ENCODE measurements at places on chromosomes 12 and 14. TPM values are rescaled to one million over a fixed set of nuclear protein-coding genes. Genes with fewer than 3 reads are reported as not detected.

The OAS2 gene
- total RNA-seq, result 1.6 TPM

GRCh38 chr14:100645982-100646314, 58.7 kb upstream of the BEGAIN start:
- H3K27me3 ChIP-seq, result no peaks in the 10 kb centered on the region
- no peak for DNase-seq
- H3K4me1 ChIP-seq, result peaks cover 4% of the 10 kb centered on the region
- H3K4me3 ChIP-seq, result no peak overlapping the region
- no peak overlapping the region for H3K27ac ChIP-seq

GRCh38 chr12:27206801-27207502, 37.1 kb upstream of the STK38L start:
- no peaks in the 10 kb centered on the region for H3K4me1 ChIP-seq
- H3K27me3 ChIP-seq, result no peaks in the 10 kb centered on the region
- H3K27ac ChIP-seq, result no peak overlapping the region
- DNase-seq, result no peak
- no peaks in the 10 kb centered on the region for H3K36me3 ChIP-seq

- no peaks in the 10 kb centered on the region for H3K4me1 ChIP-seq
- no peak overlapping the region for H3K4me3 ChIP-seq
- peak; percentile 43 for DNase-seq
- H3K27me3 ChIP-seq, result no peaks in the 10 kb centered on the region
- H3K27ac ChIP-seq, result no peak overlapping the region
These were observed 149.3 kb upstream of the BMP4 start for GRCh38 chr14:54105898-54106297.

GRCh38 chr12:70840656-70841350, 79.7 kb downstream of the PTPRR start:
- no peaks in the 10 kb centered on the region for H3K4me1 ChIP-seq
- no peaks in the 10 kb centered on the region for H3K27me3 ChIP-seq
- no peak overlapping the region for H3K27ac ChIP-seq
- no peak for DNase-seq
- H3K4me3 ChIP-seq, result no peak overlapping the region
- no peaks in the 10 kb centered on the region for H3K36me3 ChIP-seq

The LGMN gene
- total RNA-seq, result 75.7 TPM

The TSHR gene
- total RNA-seq, result not detected

The SPIC gene
- total RNA-seq, result not detected

- H3K36me3 ChIP-seq, result no peaks in the 10 kb centered on the region
- no peak overlapping the region for H3K27ac ChIP-seq
- H3K4me1 ChIP-seq, result peaks cover 9% of the 10 kb centered on the region
- H3K4me3 ChIP-seq, result no peak overlapping the region
- peak; percentile 79 for DNase-seq
- H3K27me3 ChIP-seq, result no peaks in the 10 kb centered on the region
These were observed 3.4 kb upstream of the ARHGAP5 start for GRCh38 chr14:32073537-32074189.

DNA sequence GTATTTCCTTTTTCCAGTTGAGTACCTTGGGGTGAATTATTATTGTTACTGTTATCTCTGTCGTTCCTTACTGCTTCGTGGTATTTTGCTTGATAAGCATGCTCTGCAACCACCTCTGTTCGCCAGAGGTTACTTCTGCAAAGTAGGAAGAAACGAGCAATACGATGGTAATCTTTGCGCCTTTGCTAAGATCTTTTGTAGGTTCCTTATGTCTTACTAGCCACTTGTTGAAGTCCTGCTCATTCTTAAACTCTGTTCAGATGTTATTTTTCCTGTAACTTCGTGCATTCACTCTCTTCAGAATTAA, 729 bp upstream of the M6PR start:
- peaks cover 19% of the 10 kb centered on the region for H3K4me1 ChIP-seq
- H3K36me3 ChIP-seq, result no peaks in the 10 kb centered on the region
- peak overlapping the region; percentile 89 for H3K4me3 ChIP-seq
- DNase-seq, result no peak
- H3K27ac ChIP-seq, result peak overlapping the region; percentile 88

DNA sequence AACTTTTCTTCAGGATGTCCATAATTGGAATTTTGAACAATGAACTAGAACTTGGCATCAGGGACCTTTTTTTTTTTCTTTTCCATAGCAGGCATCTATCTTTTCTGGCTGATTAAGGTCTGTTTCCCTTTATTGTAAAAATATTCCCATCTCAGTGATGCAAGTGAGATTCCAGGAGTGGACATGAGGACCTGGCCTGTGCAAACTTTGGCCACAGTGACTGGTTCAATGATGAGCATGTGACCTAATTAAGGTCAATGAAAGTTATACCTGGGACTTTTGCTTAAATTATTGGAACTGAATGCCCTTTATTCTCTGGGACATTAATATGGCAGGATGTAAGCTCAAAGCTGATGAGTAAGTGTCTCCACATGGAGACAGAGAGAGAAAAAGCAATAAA, 83.8 kb downstream of the DIO2 start:
- no peak overlapping the region for H3K27ac ChIP-seq
- DNase-seq, result no peak
- H3K36me3 ChIP-seq, result no peaks in the 10 kb centered on the region
- H3K4me1 ChIP-seq, result no peaks in the 10 kb centered on the region
- no peak overlapping the region for H3K4me3 ChIP-seq
- no peaks in the 10 kb centered on the region for H3K27me3 ChIP-seq

The OASL gene
- total RNA-seq, result 1.2 TPM
